CD4-positive, alpha-beta T cell treated with Interleukin-1 beta for 1 hour (primary cell): ENCODE measurements at places on chromosomes 1 and 21.

- no peak for DNase-seq
These were observed 298.1 kb upstream of the POU3F1 start for GRCh38 chr1:38344716-38345115.

DNA sequence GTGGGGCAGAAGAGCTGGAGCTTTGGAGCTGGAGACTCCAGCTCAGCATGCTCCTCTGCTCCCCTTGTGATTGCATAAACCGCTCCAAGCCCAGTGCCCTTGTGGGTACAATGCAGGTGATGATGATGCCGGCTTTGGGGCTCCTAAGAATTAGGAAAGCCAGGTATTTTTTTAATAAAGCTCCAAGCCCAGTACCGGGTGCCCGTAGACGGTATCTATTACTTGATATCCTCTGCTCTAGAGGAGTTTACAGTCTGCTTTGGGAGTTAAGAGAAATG is 27.2 kb downstream of the TENT5C start:
- DNase-seq: no peak

DNA sequence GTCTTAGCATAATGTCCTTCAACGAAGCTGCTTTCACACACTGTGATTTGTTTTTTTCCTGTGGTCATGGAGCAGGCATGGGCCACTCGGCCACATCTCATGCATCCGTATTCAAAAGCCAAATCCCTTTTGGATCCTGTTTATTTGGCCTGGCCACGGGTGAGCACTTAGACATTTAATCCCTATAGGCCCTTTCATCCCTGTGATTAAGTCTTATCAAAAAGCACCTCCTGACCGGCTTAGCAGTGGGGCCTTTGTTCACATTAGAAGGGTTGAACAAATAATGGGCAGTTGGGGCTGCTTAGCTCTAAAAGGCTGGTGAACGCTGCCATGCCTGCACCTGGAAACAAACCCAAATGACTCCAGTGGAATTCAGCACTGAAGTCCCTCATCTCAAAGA is 2.0 kb downstream of the KCNE2 start:
- no peak for DNase-seq

- no peak for DNase-seq
These were observed 7.9 kb upstream of the GSTM5 start for GRCh38 chr1:109704173-109704572.

- no peak for DNase-seq
These were observed 15.3 kb upstream of the ENAH start for GRCh38 chr1:225668222-225668621.

GRCh38 chr1:17465228-17465627 is 25.8 kb upstream of the RCC2 start:
- DNase-seq: no peak

GRCh38 chr1:101732261-101732660 is 264.5 kb downstream of the OLFM3 start:
- no peak for DNase-seq

DNA sequence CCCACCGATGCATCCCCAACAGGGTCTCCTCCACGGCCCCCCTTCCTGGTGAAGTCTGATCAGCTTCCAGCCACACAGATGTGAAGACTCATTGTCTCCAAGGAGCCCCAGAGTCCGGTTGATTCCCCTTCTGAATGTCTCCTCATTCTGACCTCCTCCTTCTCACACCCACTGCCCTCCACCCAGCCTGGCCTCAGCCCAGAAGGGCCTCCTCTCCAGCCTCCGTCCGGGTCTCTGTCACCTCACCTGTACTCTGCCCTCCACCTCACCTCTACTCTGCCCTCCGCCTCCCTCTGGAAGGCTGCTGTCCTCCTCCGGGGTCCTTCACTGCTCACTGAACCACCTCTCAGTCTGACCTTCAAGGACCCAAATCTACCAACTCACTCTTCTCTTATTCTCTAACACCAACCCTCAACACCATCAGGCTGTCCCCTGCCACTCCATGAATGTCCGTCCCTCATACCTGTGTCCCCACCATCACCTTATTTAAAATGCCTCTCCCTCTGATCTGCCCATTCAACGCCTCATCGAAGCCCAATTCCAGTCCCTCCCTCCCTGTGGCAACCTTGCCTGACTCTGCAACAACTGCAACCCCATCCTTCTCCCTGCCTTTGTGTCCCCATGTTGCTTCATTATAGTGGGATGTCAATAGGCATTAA is 201.2 kb downstream of the TOMM20 start:
- DNase-seq: no peak

DNA sequence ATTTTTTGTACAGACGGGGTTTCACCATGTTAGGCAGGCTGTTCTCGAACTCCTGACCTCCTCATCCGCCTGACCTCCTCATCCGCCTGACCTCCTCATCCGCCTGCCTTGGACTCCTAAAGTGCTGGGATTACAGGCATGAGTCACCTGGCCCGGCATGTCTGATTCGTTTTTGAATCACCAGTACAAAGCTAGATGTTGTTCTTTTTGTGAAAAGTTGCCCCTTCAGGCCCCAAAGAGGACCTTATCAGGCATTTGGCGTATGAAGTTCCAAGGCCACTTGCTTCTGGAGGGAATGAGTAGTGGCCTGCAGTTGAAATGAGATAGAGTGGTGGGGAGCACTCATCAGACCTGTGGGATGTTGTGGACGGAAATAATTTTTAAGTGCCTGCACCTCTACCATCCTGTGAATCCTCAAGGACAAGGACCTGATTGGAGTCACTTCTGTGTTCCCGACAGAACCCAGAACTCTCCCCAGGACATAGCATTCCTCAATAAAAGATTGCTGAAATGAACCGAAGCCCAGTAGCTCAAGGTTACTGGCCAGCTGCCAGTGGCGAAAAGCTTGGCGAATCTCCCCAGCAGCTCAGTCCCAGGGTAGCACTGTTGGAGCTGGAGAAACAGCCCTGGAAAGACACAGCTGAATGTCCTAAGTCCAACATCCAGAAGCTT is 50.1 kb downstream of the NDUFS5 start:
- no peak for DNase-seq

- DNase-seq: no peak
These were observed 50.8 kb upstream of the POFUT2 start for GRCh38 chr21:45338311-45339017.

DNA sequence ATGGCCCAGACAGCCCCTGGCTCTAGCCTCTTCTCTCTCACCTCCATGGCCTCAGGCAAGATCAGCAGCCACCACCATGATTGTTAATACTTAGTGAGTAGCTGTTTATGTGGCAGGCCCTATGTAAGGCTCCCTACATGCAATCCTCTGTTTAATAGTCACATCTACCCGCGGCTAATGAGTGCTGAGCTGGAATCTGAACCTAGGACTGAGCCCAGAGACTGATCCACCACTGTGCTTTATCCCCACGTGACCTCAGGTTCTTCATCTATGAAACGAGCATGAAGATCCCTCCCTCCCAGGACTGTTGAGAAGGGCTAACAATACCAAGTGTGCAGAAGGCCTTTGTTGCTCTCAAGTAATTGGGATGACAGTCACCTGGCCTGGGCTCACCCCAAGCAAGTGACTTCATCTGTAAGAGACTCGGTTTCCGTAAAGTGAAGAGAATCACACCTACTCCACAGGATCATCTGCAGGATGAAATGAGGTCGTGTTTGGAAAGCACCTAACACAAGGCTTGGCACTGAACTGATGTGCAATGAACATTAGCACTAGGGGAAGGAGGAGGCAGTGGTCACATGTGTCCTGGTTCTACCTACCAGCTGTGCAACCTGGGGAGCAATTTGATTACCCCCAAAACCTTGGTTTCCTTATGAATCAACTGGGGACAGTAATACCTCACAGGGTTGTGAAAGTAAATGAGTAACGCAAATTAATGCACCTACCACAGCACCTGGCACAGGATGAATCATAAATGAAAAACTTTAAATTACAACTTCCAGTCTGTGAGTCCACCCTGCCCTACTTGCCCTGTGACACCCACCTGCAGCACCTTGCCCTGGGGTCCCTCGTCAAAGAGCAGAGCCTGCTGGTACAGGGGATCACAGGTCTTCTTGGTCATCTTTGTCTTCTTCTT is 37.2 kb downstream of the RIMS3 start:
- no peak for DNase-seq

DNA sequence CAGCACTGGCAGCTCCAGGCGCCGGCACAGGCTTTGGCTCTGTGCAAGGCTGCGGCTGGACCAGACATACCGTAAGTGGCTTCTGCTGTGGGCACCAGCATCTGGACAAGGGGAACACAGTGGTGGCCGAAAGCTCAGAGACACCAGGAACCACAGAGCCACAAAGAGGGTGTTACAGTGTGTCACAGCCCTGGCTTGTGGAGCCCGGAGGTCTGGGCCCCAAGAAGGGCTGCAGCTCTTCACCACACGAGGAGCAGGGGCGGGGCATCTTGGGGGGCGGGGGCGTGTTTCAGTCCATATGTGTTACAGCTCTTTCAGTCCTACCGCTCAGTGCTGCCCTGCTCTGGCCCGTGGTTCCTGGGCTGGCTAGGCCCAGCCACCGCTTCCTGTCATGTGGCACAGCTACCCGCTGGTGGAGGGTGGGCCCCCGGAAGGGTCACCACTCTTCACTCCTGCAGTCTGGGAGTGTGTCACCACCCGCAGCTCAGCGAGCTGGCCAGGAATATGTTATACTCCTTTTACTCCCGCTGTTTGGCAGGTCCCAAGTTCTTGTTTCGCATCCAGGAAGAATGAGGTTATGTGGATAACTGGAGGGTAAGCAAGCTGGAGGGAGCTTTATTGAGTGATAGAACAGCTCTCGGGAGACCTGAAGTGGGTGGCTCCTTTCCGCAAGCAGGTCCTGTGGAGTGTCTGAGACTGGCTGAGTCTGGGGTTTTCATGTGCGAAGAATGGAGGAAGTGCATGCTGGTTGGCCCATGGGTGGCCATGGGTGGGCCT is 3.3 kb upstream of the LSM10 start:
- DNase-seq: peak; percentile 81

GRCh38 chr1:2151252-2151651 is 43.3 kb downstream of the FAAP20 start:
- peak; percentile 70 for DNase-seq

- peak; percentile 41 for DNase-seq
These were observed 11.6 kb downstream of the TINAGL1 start for GRCh38 chr1:31587720-31588423.

DNA sequence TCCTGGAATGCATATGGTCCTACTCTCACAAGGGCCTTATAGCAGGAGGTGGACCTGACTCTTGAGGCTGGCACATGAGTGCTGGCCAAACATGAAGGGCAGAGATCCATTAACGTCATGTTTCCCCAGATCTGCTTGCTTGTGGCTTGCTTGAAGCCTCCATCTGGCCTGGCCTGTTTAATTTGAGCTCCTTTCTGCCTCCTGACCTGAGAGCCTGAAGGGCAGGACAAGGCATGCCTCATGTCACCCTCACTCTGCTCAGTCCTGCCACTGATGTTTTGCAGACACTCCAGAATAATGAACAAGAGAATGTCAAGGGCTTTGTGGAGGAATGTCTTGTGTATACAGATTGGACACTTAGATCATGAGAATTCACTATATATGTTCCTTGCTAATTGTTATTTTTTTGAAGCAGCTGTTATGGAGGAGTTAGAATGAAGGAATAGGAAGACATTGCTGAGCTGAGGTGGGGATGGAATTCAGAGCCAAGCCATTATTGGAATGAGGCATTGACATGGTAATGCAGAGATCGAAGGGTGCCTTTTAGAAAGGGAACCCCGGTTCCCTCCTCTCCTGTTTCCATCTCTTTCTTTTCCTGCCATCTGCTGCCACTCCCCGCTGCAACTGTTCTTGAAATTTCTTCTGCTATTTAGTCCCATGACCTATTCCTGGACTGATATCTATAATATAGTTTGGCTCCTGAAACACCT is 457.0 kb upstream of the PROX1 start:
- DNase-seq: no peak

- no peak for DNase-seq
These were observed 33.6 kb downstream of the NTPCR start for GRCh38 chr1:232983817-232984567.

DNA sequence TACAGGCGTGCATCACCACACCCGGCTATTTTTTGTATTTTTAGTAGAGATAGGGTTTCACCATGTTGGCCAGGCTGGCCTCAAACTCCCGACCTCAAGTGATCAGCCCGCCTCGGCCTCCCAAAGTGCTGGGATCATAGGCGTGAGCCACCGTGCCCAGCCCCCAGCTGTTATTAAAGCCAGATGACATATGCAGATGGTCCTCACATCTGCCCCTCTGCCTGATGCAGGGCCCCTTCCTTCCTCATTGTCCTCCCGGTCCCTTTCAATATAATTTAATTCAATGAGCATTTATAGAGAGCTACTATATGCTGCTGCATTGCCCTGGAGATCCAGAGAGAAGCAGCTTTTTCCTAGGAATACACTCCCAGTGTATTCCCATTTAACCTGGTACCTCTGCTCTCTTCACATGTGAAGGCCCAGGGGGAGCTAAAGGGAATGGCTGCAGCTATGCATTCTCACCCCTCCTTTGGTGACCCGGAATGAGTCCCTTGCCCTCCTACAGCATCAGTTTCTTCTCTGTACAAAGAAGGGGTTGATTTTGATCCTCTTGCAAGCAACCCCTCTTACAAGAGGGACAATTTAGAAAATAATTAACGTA is 55.6 kb downstream of the L1TD1 start:
- DNase-seq: no peak

GRCh38 chr1:55893155-55893554 is 678.0 kb upstream of the USP24 start:
- no peak for DNase-seq

DNA sequence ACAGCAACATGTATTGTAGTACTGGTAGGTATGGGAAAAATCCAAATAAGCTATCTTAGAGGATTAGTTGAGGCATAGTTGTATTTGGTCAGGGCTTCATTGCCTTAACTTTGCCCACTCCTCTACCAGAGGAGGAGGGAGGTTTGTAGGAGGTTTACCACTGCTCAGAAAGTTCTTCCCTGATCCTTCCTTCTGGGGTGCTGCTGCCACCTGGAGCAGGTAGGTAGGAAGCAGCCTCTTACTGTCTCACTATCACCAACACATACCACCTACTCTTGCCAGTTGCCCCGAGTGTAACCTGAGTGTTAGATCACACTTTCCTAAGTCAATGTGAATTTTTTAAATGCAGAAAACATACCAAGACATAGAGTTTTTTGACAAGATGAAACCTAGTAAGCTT is 24.1 kb upstream of the ZSWIM5 start:
- DNase-seq: peak; percentile 24

DNA sequence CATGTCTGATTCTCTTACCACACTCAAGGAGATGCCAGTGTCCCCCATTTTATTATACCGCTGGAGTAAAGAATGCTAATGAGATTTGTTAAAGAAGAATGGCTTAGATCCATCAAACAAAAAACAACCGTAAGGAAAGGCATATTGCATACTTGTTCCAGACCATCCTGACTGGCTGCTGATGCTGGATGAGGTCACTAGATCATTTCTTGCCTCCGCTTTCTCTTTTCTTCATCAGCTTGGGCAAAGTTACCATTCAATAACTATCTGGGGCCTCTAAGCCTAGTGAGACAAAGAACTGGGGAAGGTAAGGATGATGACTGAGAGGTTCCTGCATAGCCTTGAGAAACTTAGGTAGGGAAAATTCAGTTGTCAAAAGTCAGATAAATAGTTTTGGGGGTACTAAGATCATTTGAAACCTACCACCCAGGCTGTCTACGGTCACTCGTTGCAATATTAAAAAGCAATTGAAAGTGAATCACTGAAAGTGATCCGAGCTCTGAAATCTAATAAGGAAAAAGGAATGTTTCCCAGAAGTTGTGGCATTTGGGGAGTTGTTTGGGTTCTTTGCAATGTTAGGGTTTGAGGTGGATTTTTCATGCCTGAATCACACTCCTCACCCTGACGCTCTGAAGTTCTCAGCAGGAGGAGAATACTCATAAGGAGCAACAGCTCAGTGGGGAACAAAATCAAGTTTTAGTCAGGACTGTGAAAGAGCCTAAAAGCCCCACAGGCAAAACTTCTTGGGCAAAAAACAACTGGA is 176.8 kb downstream of the HHIPL2 start:
- DNase-seq: no peak

GRCh38 chr1:7745783-7746182 is 25.3 kb upstream of the VAMP3 start:
- no peak for DNase-seq
